Peyer's patch (tissue), 4 donors: ENCODE measurements at places on chromosomes 13 and 19. TPM values are rescaled to one million over a fixed set of nuclear protein-coding genes. Genes with fewer than 3 reads are reported as not detected.

Gene GIPR
- total RNA-seq, result 6.0 TPM

- DNase-seq, result no peak
Measured at GRCh38 chr13:58855283-58855682, 1223.7 kb downstream of the PCDH17 start.

DNA sequence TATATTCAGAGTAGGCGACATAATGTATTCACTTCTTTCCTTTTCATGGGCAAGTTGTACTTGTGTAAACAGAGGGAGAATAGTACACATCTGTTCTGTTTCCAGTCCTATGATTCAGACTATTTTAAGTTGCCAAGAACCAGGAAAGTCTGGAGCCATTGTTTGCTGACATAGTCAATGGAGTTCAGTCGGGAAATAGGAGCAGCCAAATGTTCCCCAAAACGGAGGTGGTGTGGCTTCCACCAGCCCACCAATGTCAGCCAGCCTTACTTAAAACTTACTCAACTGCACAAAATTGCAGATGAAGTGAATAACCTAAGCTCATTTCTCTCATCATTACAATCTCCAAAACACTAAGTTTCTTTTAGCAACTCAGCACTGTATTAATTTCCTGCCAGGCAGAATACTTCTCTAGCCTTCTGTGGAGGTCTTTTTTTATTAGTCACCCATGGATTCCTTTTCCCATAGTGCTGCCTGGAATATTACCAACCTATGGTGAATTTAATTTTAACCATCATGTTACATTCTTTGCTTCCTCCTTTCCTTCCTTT, 22.3 kb upstream of the CSNK1A1L start:
- no peak for DNase-seq

DNA sequence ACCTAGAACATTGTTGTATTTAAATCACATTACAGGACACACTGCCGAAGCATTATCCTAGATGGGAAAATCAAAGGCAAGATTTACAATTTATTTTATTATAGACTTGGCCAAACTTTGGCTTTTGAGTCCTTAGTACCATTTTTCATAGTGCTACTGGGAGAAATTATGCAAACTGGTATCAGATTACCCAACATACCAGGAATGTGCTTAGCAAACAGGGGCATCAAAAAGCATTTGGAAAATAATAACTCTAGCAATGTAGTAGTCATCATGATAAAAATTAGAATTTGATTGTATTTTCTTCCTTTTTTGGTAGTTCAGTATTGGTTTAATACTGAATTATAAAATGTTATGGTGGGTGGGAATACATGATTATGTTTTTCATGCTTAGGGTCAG, 34.0 kb downstream of the GPC6 start:
- no peak for DNase-seq
